Activated CD4-positive, alpha-beta T cell treated with anti-CD3 and anti-CD28 coated beads, Interleukin-2, amount 10 ng/mL, durations not matched to agents 24 days and 14 days (primary cell): ENCODE measurements at places on chromosomes 2 and 18. TPM values are rescaled to one million over a fixed set of nuclear protein-coding genes. Genes with fewer than 3 reads are reported as not detected.

- no peak for DNase-seq
Measured at GRCh38 chr2:113278742-113279139, at the start of gene PAX8. PAX8 (minus strand) TSS chr2:113278921; CDS start chr2:113278394, 527 bp downstream.

- DNase-seq, result no peak
Measured at GRCh38 chr2:132692816-132693215, 22.8 kb upstream of the LYPD1 start.

GRCh38 chr2:192500550-192501200 is 305.9 kb upstream of the TMEFF2 start:
- DNase-seq, result no peak

DNA sequence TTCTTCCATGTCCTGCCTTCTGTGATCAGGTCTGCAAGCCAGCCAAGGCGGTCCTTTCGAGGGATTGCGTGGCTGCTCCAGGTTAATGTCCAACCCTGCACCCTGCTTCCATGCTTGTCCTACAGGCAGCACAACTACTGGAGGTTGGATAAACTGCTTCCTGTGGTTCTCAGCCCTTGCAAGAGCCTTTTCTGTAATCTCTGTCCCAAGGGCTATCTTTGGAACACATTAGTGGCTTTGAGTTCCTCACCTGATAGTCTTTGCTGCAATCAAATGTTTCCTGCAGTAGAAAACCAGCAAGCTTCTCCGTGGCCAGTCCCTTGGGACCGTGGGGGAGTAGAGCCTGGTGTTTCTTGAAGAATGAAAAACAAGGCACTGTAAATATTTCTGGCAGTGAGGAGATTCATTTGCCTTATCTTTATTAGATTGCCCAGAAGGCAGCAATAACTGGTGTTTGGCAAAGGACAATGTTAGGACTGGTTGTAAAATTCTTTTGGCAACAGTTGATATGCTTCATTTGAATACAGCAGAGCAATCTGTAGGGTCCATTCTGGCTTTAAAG is 214.4 kb downstream of the FHOD3 start:
- DNase-seq, result no peak

GRCh38 chr2:233692648-233693047 is at the start of gene UGT1A6:
UGT1A6 (plus strand) TSS chr2:233692890; CDS start chr2:233693005, 115 bp downstream.
- no peak for DNase-seq

GRCh38 chr18:59063300-59063906 is 76.3 kb upstream of the SEC11C start:
- no peak for DNase-seq

The SCG2 gene
- not detected in 2 replicates for total RNA-seq

The MAP3K19 gene
- total RNA-seq, result not detected in 2 replicates

DNA sequence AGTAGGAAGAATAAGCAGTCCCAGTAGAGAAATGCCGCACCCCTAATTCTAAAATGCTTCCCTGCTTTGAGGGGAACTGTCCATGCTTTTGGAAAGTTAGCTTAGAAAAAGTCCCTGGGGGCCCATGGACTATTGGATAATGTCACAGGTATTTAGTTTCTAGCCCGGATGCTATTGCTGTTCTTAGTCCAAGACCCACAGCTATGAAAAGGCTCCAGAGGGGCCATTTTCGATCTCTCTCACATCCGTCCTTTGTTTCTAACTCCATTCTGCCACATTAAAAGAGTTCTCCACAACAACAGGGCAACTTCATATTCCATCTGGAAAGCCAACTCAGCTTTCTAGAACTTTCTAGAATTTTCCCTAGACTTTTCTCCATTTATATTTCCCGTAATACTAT is 47.2 kb downstream of the MGAT4A start:
- no peak for DNase-seq

GRCh38 chr18:37378336-37379010 is 187.1 kb downstream of the CELF4 start:
- no peak for DNase-seq

The ATOH8 gene
- total RNA-seq, result 0.19 TPM in 1 of 2 replicates, not detected in the other

DNA sequence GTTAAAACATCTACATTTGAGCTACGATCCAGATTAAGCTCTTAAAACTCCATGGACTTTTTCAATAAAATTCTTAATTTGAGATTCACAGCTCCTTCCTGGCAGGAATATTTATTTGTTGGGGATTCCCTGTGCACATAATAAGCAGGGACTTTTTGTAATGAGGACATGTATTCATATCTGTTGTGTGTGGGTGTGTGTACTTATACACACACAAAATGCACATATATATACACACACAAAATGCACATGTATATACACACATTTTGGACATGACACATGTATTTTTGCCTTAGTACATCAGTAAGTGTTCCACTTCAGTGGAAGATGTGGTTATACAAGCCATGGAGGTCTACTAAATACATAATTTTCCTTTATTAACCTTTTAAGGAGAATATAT is 1131.1 kb upstream of the CDH2 start:
- no peak for DNase-seq

The NTSR2 gene
- total RNA-seq, result not detected in 2 replicates

GRCh38 chr18:39230086-39230803 is 1664.6 kb upstream of the CELF4 start:
- DNase-seq, result no peak

DNA sequence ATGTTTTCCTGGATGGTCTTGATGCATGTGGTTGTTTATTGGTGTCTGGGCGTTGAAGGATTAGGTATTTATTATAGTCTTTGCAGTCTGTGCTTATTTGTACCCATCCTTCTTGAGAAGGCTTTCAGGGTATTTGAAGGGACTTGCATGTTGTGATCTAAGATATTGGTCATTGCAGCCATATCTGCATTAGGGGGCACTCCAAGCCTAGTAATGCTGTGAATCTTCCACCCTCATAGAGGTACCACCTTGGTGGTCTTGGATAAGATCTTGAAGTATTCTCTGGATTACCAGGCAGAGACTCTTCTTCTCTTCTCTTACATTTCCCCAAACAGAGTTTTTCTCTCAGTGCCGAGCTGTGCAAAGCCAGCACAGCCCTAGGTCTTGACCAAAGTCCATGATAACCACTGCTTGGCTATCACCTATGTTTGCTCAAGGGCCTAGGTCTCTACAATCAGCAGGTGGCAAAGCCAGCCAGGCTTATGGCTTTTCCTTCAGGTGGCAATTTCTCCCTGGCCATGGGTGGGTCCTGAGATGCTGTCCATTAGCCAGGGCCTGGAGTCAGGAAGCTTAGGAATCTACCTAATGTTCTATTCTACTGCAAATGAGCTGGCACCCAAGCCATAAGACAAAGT is 15.4 kb upstream of the PPP1R1C start:
- no peak for DNase-seq

- DNase-seq, result no peak
Measured at GRCh38 chr2:10289891-10290290, 12.8 kb upstream of the HPCAL1 start.

DNA sequence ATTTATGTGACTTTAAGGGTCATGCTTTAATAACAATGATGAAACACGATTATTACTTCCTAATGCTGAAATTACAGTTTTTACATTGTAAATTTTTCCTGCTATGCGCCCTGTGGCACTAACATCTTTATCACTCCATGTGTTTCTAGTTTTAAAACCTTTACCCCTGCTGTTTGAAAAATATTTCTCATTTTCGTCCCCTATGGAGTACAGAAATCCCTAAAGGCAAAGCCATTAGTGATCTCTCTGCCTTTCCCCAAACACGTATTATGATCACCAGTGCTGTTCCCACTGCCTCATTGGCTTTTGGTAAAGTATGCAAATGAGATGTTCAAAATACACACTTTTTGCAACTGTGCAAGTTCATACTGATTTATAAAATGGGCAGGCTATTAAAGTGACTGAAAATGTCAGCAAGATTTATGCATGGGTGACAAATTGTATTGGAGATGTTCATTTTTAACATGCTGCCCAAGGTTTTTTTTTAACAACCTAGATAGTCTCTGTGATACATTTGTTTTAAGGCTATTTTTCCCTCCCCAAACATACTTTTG is 1468.2 kb upstream of the ACVR2A start:
- DNase-seq, result no peak

The HNMT gene
- not detected in 2 replicates for total RNA-seq

DNA sequence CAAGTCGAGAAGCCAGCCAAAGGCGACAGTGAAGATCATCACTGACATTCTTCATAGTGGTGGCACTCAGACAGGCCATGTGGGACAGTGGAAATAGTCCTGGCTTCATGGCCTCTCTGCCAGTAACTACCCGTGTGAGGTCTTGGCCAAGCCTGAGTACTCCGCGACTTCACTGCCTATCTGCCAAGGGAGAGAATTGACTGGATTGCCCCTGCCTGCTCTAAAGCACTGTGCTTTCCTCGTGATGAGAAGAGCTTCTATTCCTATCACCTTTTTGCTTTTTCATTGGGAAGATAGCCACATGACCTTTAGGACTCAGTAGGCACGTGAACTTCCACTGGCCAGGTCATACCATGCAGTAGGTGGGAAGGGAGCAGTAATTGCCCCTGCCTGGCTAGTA is 239.3 kb downstream of the HAUS1 start:
- peak; percentile 60 for DNase-seq

DNA sequence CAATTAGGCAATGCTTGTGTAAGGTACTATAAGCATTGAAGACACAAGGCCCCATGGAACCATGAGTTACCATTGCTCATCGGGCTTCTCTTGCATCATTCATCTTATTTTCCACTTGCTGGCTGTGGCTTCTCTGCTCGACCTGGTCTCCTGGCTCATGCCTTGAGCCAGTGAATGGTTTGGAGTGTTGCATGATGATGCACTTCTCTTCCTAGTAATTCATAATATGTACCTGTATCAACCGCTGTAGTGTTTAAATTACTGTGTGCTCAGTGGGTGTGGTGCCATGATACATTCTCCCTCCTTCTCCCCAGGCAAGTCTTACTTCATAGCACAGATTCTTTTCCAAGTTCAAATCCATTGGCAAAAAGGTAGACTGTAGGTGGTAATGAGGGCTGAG is 66.8 kb downstream of the ABCA12 start:
- DNase-seq, result no peak

The PROKR1 gene
- not detected in 2 replicates for total RNA-seq

The ARHGEF33 gene
- total RNA-seq, result 0.09 TPM in 1 of 2 replicates, not detected in the other

DNA sequence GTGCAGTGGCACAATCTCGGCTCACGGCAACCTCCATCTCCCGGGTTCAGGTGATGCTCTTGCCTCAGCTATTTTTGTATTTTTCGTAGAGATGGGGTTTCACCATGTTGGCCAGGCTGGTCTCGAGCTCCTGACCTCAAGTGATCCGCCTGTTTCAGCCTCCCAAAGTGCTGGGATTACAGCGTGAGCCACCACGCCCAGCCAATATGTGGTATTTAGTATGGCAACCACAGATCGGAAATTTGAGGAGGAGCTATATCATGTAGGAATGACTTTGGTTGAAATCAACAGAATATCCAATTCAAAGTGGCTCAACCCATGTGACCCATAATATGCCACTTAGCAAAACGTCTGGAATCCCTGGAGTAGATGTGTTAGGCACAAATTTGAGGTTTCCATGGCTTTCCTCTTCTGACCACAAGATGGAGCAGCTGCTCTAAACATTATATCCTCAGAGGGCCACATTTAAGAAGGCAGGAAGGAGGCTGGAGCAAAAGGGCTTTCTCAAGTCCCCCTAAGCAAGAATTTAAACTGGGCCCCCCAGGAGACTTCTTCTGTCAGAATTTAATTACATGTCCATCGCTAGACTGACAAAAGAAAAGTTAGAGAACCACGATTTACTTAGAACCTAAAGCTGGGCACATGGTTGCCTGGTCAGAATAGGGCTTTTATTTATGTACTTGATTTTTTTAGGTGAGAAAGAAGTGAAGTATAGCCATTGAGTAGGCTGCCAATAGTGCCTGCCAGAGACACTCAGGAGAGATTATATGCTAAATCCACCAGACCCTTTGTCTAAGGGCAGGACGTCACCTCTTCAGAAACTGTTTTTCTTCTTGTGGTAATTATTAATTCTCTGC is 49.6 kb upstream of the ITSN2 start:
- peak; percentile 82 for DNase-seq

DNA sequence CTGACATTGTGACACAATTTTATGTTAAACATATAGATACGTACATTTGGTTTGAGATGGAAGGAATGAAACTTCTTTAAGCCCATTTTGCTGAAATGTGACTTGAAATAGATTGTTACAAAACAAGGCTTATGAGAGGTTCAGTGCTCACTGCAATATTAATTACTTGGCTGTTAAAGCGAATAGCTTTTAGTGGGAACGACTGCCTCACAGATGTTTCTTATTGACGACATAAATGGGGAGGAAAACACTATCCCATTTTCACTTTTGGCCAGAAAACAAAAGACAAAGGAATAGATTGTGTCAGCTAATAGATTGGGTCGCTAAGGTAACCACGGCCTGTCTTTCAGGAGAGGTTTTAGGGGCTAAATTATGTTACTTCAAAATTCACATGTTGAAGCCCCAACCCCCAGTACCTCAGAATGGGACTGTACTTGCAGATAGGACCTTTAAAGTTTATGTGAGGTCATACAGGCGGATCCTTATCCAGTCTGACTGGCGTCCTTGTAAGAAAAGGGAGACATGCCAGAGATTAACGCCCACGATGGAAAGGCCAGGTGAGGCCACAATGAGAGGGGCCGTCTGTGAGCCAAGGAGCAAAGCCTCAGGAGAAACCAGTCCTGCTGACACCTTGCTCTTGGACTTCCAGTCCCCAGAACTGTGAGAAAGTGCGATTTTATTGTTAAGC is 10.8 kb downstream of the INPP1 start:
- DNase-seq, result no peak
